Heart right ventricle (tissue), 16 donors: ENCODE measurements at places on chromosomes 3 and 15. TPM values are rescaled to one million over a fixed set of nuclear protein-coding genes. Genes with fewer than 3 reads are reported as not detected.

The CCDC54 gene
- total RNA-seq: not detected

The MED12L gene
- 1.1 TPM for total RNA-seq

The RETNLB gene
- total RNA-seq: not detected

The CCNB2 gene
- total RNA-seq: 5.9 TPM

The CLRN1 gene
- not detected for total RNA-seq

The GOLGA8G gene
- total RNA-seq: not detected

The SLC24A5 gene
- total RNA-seq: not detected

The PODXL2 gene
- 1.1 TPM for total RNA-seq

The CCK gene
- not detected for total RNA-seq
